Right renal cortex interstitium (tissue), 3 donors: ENCODE measurements at places on chromosomes 16 and 17. TPM values are rescaled to one million over a fixed set of nuclear protein-coding genes. Genes with fewer than 3 reads are reported as not detected.

CDC42EP4 gene
- polyA plus RNA-seq = 45.8 TPM

DNA sequence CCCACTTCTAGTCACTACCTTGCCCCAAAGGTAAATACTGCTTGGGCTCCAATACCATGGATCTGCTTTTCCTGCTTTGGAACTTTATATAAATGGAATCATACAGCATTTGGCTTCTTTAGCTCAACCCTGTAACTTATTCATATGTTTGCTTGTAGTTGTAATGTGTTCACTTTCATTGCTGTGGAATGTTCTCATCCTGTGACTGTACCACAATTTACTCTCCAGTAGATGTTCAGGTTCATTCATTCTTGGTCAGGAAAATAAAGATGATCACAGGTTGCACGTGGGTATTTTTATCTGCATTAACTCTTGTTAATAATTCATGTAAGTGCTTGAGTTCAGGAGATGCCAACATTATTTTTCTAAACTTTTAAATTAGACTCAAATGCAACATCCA lies 6.7 kb upstream of the BEAN1 start:
- no peak for DNase-seq

PLCD3 gene
- 18.7 TPM for polyA plus RNA-seq

NPIPA7 gene
- polyA plus RNA-seq = 4.3 TPM

- no peak for DNase-seq
These were observed 96.6 kb downstream of the ENGASE start for GRCh38 chr17:79171188-79171587.

SLC16A6 gene
- 0.51 TPM for polyA plus RNA-seq

DNA sequence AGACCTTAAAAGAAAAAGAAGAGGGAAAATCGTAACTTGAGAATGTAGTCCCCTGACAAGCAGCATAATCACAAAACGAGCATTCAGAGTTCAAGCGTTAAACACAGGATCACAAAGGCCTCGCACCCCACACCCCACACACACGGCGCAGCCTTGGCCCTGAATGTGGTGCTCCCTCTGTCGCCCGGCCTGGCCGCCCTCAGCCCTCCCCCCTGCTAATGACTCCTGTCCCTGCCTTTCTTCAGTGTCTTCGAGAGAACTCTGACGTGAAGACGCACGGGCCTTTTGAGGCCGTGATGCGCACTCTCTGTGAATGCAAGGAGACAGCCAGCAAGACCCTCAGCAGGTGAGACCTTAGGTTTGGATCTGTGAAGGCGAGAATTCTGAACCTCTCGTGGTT lies 47.5 kb upstream of the ENDOV start:
- DNase-seq = no peak

SLC13A2 gene
- 15.6 TPM for polyA plus RNA-seq

DNA sequence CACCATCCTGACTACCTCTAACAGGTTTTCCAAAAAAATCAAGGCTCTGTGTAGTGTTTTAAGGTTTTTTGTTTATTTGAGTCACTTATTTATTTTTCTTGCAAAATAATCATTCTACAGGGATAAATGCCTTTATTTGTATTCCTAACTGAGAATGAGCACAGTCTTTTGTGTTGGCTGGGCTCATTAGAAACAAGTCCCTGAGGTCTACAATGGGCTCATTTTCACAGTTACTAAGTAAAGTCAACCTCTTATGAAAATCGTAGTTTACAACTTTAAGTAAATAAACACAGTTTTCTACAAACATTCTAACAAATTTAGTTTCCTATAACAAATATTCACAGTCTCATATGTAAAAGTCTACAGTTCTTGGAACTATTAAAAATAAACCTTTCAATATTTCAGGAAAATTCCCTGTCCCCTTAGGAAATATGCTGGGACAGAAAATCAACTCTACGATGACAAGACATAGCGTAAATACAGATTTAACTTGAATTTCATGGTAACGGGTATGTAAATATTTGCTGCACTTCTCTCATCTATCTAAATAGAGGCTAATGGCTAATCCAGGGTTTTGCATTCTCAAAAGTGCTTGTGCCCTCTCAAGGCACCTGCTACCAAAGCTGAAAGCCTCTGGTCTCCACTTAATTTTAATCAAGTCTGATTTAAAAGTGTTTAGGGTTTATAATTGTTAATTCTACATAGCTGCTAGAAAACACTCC lies 31.5 kb upstream of the CDH5 start:
- no peak for DNase-seq

DNA sequence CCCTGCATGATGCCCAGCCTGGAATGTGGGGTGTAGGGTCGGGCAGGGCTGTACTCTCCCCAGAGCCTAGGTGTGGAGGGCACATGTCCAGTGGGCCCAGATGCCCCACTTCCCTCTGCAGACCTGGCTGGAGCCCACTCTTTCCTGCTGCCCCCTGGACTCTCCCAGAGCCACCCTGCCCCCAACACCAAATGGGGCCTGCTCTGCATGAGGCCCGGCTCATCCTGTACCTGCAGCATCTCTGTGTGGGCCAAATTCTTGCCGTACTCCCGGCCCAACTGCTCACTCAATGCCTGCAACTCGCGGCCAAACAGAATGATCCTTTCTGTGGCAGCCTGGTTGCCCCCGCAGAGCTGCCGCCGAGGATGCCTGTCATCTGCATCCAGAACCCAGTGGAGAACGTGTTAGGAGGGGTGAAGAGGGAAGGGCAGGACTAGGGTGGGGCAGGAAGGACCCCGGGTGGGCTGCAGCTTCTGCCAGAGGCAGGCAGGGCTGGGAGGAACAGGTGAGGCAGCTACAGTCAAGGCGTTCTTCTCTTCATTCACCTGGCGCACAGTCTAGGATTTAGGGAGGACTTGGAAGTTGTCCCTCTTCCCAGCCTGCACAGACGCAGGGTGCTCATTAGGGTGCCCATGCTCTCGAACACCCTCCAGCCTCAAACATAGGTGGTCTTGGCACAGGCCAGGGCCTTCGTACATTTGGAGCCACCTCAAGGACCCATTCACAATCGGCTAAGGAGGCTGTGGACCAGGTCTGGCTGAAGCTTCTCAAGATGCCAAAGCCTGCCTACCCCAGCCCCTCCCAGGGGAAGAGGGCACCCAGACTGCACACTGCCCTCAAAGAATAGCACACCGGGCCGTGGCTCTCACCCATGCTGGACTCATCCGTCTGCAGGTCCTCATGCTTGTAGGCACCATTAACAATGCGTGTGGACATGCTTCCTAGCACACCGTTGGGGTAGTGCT lies 8.7 kb upstream of the GFOD2 start:
- DNase-seq = no peak

DNA sequence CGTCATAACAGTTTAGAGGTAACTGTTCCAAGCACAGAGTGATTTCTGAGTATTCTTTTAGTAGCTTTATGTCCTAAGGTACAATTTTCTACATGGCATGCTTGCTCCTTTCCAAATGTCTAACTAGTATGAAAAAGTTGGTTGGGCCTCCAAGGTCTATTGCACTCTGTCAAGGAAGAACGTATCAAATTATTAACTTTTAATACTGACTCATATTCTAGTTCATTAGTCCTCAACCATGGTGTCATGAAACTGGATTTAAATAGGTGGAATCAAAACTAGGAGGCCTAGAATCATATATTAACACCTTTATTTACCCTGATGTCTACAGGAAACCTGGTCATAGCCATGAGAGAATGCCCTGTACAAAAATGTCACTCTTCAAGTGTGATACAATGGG lies 61.4 kb downstream of the STH start:
- no peak for DNase-seq
